HTR-8/SVneo (cell line): ENCODE measurements at places on chromosomes 7 and 10.

DNA sequence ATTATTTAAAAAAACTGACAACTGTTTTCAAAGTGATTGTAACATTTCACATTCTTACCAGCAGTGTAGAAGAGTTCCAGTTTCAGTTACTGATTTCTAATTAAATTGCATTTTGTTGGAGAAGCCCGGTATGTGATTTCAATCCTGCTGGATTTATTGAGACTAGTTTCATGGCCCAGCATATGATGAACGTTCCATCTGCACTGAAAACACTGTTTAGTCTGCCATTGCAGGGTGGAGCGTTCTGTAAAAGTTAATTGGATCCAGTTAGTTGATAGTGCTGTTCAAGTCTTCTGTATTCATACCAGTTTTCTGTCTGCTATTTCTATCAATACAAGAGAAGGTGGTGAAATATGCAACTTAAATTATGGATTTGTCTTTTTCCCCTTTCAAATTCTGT is 37.3 kb upstream of the CCNY start:
- no peak for DNase-seq

GRCh38 chr10:124562425-124563060 is 100.9 kb downstream of the LHPP start:
- DNase-seq, result no peak

GRCh38 chr10:44925224-44925623 is 14.1 kb downstream of the TMEM72 start:
- peak; percentile 43 for DNase-seq

- no peak for DNase-seq
Measured at GRCh38 chr7:44061645-44062179, 3.7 kb downstream of the PGAM2 start.

GRCh38 chr10:129901389-129902006 is 62.6 kb downstream of the EBF3 start:
- no peak for DNase-seq

DNA sequence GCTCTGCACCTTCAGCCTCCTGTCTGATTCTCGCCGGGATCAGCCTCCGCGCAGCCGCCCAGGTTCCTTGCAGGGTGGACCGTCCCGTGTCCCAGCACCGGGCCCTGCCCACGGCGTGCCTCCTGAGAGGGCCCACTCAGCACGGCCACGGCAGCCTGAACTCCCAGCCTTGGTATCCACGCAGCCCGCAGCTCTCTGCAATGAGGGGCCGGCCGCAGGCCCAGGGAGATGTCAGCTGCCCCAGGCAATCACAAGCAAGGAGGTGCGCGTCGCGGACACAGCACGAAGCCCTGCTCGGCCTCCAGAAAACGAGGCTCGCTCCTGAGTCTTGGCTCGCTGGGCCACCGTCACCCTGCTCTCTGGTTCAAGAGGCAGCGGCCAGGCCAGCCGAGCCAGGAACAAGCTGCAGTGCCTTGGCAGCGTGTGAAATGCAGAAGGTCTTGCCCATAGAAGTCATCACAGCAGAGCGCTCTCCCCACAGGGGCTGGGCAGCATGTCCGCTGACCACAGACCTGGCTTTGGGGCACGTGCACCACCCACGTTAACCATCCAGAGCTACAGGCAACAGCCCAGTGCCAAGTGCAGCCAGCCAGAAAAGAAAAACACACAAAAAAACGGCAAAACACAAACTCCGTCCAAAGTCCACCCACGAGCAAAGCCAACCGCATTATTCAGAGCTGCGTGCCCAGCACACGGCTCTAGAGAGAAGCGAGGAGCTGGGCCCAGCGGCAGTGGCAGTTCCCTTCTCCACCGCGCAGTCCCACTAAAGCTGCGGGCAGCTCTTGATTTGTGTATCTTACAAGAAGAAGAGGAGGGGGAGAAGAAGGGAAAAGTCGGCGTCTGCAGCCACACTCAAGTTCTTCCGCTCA is 13.9 kb downstream of the GPER1 start:
- no peak for DNase-seq

DNA sequence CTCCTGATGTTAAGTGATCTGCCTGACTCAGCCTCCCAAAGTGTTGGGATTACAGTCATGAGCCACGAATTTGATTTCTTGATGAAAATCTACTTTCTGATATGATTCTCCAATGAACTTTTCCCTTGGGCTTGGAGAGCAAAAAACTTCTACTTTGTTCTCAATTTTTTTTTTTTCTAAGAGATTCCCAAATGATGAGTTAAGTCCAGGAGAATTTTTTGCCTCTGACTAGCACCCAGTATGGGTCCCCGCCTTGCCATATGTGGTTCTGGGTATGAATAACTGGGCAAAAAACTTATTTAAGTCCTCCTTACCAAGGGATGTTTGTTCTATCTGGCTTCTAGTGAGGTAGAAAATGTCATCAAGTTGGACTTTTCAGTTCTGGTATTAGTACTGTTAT is 147.9 kb upstream of the LYZL1 start:
- peak; percentile 50 for DNase-seq

DNA sequence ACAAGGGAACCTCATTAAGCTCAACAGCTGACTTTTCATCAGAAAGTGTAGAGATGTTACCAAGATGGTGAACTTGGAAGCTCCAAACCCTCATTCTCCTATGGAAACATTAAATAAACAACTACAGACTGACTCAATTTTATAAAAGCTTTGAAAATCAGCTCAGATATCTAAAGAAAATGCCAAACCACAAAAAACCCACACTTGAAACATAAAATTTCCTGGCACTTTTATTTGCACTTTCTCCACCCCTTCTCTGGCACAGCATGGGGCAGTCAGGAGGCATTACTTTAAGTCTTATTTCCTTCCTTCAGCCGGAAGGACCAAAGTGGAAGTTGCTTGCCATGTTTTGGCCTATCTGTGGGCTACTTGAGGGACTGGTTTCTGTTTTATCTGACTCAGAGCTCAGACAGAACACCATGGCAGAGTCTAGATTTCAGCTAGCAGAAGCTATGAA is 114.7 kb downstream of the ODAD2 start:
- no peak for DNase-seq

- DNase-seq, result no peak
Measured at GRCh38 chr7:69464035-69464434, 134.2 kb upstream of the AUTS2 start.

DNA sequence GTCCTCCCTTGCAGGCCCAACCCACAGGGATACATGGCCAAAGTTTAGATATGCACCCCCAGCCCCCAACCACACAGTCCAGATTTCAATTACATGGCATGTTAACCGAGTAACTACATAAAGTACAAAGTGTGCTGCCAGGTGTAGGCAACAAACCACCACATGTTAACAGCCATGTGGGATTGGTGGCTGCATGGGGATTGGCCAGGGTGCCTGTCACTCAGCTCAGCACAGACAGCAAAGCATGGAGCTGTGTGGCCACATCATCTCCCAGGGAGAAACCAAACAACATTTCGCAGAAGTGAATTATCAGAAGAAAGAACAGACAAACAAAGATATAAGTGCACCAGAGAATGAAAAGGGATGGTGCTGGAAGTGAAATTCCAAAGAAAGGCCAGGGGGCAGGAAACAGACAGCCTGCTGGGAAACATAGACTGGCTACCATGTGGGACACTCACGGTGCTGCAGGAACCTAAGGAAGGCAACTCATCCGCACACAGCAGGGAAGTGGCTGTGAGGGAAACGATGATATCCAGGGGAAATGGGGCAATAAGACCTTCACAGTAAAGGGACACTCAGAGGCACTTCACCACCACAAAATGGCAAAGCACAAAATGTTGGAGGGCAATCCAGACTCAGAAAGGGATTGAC is 171.2 kb downstream of the PTPRN2 start:
- DNase-seq, result no peak

GRCh38 chr10:114045136-114046086 is 1.7 kb downstream of the ADRB1 start:
- no peak for DNase-seq

DNA sequence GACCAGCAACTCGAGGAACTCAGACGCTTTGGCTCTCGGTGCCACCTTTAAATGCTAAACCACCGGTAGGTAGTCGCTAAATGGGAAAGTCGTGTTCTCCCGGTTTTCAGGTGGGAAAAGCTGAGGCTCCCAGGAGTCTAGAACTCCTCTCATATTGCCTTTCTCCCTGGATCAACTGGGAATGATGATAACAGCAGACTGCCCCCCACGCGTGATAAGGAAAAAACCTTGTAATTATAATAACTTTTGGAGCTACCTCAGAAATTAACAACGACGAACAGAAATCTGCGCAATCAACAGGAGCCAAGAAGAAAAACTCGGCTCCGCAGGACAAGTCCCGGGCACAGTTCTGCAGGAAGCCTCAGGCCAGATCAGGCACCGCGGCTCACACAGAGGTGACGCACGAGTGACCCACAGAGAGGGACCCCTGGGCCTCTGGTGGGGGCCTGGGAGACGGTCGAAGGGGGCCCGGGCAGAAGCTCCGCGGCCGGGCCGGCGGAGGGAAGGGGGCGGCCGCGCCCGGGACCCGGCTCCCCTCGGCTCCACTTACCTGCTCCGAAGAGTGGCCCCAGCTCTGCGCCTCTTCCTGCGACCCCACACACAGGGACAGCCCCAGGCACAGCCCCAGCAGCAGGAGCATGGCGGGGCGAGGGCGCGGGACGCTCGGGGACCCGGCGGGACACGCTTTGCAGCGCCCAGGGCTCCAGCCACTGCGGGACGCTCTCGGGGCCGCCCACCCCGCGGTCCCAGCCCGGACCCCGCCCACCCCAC is at the start of gene ITIH5:
Gene ITIH5 (minus strand): TSS at position 714 of the 771 bp plus-strand sequence. CDS start 74 bp downstream, at position 640.
- DNase-seq, result no peak

GRCh38 chr7:28180364-28181147 is at the start of gene JAZF1:
Gene JAZF1, minus strand, starts transcription at chr7:28180795.
- DNase-seq, result peak; percentile 60

DNA sequence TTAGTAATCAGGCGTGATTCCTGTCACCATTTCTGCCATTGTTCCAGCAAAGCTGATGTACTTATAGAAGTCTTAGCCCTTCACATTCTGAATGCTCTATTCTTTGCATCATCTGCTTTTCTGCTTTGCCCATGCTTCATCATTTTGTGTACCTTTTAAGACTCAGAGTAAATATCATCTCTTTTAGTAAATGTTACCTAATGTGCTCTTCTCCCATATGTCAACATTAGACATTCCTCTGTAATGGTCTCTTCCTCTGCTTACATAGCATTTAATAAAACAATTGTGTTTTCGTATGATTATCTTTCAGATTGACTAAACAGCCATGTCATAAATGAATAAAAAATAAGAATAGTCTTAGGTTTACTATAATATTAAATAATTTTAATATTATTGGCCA is 719.6 kb upstream of the GRM3 start:
- DNase-seq, result no peak

- no peak for DNase-seq
Measured at GRCh38 chr10:24695452-24695851, 28.2 kb downstream of the ARHGAP21 start.

DNA sequence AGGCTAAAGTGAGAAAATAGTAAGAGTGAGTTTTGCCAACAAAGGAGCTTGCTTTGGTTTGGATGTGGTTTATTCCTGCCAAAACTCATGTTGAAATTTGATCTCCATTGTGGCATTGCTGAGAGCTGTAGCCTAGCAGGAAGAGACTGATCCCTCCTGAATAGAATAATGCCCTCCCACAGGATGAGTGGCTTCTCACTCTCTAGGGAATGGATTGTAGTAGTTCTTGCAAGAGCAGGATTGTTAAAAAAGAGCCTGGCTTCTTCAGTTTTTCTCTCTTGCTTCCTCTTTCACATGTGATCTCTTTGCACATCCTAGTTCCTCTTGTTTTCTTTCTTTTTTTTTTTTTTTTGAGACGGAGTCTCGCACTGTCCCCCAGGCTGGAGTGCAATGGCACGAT is 34.4 kb downstream of the ASAH2 start:
- DNase-seq, result no peak

GRCh38 chr7:127635659-127636285 is 16.2 kb upstream of the SND1 start:
- no peak for DNase-seq

GRCh38 chr10:113503930-113504329 is 48.9 kb upstream of the HABP2 start:
- DNase-seq, result no peak

- DNase-seq, result peak; percentile 61
Measured at GRCh38 chr10:27783660-27784059, 38.0 kb upstream of the MKX start.

DNA sequence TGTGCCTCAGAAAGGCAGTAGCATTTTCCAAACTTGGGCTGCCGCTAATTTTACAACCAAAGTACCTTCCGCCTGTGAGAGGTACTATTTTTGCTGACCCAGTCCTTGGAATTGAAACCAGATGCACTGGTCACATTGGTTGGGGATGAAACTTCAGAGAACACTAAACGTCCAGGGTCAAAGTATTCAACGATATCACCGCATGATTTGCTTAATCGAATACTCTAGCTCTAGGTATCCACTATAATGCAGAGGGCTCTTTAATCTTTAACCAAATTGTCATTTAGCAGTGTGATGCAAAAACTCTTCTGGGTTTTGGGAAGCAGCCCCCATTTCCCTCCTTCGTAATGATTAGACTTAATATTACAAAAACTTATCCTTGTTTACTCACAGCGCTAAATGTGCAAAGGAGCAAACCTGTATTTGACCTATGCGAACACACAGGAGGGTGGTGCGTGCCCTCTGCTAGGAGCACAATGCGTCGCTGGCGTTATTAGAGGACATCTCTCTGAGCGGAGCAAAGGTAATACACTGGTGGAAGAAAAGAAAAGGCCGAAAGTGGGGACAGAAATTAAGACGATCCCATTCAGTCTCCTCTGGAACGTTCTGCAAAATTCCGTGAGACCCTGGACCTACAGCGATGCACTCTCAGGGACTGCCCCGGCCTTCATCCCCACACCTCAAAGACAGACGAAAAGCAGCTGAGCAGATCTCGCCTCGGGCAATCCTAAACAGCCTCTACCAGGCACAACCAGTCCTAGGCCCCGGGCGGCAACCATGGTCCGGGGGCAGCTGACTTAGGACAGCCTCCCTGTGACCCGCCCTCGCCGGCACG is 916 bp upstream of the EEPD1 start:
- no peak for DNase-seq

- DNase-seq, result no peak
Measured at GRCh38 chr10:79390551-79391229, 43.4 kb downstream of the PPIF start.

GRCh38 chr7:81725003-81725811 is 44.6 kb downstream of the HGF start:
- DNase-seq, result no peak

DNA sequence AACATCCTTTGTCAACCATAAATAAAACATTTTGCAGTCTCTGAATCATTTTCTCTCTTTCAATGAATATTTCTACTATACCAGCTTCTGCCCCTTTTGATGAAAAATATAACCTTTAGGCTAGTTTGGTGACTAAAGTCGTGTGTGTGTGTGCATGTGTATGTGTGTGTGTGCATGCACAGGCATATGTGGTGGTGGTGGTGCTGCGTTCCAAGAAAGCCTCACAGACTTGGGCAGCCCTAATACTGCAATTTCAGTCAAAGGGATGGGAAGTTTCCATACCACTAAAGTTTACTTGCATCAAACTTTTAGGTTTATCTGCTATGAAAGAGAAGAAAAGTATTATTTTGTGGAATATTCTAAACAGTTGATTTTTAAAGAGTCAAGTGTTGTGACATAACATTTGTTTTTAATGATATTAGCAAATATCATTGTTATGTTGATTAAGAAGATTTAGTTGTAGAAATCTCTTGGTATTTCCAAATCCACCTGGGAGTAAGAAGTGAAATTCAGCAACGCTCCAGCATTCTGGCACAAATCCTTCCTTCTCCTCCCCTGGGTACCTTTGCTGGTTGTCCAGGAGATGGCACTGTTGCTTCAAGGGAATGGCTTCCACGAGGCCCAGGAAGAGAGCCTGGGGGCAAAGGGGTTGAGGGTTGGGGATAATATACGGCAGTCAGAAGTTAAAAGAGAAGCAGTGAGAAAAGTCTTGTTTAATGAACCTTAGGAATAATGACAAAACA is 41.5 kb downstream of the ASB4 start:
- peak; percentile 21 for DNase-seq
